ENCODE measurements at places on chromosomes 6 and 20. TPM values are rescaled to one million over a fixed set of nuclear protein-coding genes. Genes with fewer than 3 reads are reported as not detected.

CST5 gene
- total RNA-seq, result not detected

EEF1A2 gene
- 178 TPM for total RNA-seq

NRSN1 gene
- not detected for total RNA-seq

BTNL2 gene
- total RNA-seq, result not detected

C20orf204 gene
- 1.9 TPM for total RNA-seq

TRIM40 gene
- total RNA-seq, result not detected

DNA sequence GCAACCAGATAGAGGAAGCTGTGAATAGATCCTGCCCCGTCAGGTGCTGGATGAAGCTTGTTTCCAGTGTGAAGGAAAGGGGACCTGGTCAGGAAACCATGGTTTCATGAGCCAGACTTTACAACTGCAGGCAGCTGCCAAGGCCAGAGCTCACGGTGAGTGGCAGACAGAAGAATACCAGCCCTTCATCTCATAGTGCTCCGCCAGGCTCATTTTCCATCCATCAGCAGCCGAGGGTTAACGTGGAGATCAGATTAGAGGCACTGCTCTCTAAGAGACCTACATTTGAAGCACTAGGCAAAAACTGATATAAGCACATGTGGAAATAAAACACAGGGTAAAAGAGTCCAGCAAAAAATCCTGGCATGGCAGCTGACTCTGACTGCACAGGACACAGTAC is 172.4 kb downstream of the CD24 start:
- no peak for DNase-seq

DNA sequence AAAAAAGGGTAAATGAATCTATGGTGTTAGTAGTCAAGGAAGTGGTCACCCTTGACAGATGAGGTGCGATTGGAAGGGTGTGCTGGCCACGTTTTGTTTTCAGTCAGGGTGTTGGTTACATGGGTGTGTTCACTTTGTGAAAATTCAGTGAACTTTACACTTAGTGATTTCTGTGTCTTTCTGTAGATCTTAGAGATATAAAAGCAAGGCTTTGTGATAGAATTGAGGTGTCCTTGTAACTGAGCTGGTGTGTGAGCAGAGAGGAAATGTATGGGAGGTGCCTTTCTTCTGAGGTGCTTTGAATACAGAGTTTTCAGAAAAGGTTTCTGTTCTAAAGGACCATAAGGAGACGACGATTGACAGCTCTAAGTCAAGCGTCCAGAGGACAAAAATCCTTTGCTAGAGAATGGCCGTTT is 90.5 kb downstream of the SAMD3 start:
- DNase-seq, result no peak

DNA sequence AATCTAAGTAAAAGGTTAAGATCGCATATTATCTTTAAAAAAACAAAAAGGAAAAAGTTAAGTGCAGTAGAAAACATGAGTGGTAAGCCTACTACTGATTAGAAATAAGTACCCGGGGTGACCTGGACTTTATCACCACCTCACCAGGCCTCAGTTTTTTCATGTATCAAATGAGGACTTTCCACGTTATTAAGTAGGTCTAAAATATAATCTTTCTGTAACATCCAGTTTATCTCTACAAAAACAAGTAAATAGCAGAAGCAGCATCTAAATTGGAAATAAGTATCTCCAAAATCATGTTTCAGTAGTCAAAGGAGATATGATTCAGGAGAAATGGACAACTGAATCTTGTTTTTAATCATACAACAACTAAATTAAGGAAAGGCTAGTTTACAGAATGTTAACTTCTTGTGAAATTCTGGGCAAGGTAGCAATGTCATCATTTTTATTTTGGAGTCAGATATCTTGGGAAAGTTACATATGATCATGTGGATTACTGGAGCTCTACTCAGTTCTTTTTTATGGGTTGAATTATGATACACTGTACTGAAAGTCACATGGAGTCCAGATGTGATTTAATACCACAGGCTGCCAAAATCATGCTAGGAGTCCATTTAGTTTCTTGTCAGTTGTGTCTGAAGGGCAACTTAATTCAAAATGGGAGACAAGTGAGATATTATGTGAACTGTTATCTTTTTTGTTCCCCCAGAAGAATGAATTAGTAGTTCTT is 114.7 kb upstream of the PRL start:
- DNase-seq, result no peak

DNA sequence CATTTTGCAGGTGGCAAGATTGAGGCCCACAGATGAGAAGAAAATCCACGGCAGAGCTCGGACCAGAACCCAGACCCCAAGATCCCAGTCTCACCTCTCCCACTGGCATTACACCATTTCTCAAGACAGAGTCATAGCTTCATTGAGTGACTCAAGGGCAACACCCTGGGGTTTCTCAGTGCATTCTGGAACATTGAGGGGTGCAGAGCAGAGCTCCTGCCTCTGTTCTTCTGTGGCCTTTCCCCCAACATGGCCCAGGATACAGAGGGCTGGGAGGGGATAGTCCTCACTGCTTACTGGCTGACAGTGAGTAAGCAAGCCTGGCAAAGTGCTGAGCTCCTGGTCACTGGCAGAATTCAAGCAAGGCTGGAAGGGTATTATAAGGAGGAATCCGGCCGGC is 74.0 kb downstream of the MDGA1 start:
- no peak for DNase-seq

DNA sequence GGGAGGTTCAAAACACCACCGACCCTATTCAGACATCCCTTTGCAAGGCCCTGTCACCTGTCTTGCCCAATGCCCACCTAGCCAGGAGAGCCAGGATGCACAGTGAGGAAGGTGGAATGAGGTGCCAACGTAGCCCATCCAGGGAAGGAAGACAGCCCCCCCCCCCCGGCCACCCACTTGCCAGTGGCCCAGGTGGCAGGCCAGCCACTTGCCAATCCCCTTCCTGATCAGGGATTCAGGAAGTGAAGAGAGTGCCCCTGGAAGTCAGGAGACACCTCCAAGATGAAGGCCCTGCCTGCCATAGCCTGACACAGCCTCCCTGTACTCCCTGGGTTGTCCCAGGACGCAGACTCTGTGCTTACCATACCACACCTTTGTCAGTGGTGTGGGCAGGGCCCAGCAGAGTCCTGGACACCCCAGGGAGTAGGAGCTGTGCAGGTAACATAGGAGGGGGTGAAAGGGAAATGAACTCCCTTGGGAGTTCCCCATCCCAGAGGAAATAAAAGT is 54.7 kb downstream of the MRPL14 start:
- DNase-seq, result no peak

DNA sequence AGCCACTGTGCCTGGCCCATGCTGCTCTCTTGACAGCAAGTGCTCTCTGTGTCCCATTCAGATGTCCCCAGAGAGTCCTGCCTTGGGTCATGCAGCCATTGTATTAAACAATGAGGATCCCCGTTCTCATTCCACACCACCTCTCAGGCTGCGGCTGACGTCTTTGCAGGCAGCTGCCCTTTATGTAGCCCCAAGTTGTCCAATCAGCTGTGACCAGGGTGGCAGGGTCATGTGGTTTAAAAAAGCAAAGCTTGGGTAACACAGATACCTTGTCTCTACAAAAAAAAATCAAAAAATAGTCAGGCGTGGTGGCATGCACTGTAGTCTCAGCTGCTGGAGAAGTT is 13.2 kb downstream of the GCNT2 start:
- no peak for DNase-seq

DNA sequence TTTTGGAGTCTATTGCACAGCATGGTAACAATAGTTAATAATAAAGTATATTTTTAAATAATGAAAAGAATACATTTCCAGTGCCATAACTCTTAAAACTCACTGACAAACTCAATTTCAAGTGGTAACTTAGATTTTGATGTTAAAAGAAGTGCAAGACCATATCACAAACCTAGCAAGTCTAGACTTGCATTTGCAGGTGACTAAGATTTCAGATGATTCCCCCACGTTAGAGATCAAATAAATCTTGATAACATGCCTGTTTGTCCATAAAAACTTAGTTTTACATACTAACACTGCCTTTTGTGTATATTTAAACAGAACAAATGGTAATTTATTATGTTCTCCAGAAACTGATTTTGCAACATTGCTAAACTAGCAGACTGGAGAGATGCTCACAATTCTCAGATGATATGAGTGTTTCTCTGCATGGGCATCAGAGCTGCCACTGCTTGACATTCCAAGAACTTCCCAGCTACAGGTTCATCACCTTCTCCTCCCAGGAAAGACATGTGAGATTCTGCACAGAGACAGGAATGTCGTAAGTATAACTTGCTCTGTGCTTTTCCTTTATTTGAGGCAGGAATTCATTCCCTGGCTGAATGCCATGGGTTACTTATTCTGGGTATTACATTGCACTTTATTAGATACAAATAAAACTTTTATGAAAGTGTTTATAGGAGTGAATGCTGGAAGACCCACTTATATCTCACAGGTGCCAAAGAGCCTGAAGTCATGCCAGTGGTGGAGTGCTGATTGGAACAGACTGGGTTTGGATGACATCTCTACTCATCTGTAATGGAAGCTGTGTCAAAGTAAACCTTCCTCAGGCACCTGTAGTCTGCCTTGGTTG is 160.2 kb upstream of the FOXA2 start:
- no peak for DNase-seq

DNA sequence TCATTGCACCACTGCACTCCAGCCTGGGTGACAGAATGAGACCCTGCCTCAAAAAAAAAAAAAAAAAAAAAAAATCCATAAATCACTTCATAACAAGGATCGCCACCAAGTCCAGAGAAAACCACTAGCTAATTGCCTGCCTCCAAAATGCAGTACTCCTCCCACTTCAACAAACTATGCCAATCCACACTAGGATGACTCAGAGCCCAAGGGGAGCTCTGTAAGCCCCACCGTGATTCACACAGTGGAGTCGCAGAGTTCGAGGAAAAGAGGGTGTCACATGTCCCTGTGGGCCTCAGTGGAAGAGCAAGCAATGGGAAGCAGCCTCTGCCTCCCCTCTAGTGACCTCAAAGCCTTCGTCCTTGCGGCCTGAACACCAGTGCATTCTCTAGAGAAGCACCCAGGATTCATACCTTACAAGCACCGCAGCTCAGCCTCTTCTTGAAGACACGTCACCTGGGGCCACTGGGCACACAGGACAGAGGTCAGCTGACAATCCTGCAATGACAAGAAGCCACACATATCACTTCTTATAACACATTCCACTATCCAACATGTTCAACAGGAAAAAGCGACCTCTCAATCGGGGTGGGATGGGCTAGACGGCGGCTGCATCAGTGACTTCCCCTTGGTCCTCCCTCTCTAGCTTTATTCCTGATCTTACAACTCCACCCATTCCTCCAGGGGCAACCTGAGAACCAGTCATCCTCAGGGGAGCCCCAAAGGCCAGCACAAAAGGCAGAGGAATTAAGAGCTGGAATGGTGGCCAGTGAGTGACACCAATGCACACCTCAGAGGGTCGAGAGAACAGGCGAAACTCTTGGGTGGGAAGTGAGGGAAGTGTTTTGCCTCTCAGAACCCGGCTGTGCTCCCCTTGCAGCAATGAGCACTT is 8.9 kb downstream of the SNHG17 start:
- no peak for DNase-seq

GRCh38 chr20:47137231-47137870 is 219.1 kb downstream of the ZMYND8 start:
- no peak for DNase-seq

DNA sequence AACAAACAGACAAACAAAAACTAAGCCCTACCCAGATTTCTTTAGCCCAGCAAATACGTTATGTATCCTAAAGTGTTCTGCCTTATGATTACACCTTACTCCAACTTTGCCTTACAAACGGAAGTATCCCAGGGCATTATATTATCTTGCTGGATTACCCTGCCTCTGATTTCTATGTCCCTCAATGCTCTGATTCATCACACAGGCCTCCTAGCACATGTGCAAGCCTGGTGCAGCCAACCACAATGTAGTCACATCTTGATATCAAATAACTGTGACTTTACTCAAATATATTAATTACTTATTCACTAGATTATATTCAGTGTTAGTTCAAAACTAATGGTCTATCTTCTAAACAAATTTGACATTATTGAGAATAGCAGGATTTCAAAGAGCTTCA is 598.6 kb downstream of the TBC1D32 start:
- no peak for DNase-seq

Data from Panc1 (cell line).